ENCODE measurements at places on chromosomes 2 and 18.

DNA sequence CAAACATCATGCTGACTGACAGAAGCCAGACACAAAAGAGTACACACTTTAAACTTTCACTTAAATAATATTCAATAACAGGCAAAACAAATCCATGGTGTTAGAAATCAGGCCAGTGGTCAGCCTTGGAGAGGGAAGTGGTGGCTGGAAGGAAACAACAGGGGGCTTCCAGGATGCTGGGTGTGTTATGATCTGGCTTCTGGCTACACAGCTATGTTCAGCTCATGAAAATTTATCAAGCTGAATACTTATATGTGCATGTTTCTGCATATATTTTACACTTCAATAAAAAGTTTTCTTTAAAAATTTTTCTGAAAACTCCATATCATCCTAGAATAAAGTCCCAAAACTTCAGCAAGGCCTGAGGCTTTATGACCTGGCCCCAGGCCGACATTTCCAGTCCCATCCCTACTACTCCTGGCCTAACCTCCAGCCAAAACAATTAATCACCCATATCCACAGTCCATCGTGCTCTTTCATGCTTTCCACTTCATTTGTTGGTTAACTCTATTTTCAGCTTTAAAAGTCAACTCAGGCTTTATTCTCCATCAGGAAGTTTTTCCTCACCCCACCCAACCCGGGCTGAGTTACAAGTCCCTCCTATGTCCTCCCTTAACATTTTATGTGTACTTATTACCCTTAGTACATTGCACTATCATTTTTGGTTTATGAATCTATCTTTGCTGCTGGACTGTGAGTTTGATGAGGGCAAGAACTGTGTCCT is 27.9 kb upstream of the SPTBN1 start:
- DNase-seq = no peak

DNA sequence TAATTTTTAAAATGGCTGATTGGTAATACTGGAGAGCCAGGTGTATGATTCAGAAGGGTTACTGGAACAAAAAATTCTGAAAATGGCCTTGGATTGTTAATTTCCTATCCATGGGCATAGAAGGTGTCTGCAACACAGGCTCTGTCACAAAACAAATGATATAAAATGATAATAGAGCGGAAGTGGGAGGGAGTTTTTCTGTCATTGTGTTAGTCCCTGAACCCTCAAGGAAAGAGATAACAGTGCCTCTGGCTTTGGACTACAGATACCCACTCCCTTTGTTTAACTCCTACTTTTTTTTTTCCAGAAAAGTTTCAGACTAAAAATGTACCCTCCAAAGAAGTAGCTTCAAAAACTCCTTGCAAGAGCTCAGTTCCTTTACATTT is 28.0 kb upstream of the YES1 start:
- no peak for DNase-seq

DNA sequence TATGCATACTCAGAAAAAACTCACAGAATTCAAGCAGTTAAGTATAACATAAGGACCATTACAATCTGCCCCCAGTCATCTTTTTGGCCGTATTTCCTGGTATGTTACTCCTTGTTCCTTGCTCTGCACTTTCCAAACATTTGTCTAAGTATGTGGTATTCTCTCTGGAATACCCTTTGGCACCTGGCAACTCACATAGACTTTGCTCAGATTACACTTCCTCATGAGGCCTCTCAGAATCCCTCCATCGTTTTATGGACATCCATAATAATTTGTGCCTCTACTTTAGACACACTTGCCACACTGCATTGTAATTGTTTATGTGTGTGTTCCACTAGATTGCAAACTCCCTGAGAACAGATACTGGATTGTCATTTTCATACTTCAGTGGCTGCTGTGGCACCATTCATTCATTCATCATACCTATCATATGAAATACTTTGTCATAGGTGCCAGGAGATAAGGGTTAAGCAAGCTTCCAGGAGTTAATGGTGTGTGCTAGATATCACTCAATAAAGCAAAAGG is 84.0 kb downstream of the HIBCH start:
- DNase-seq = no peak

GRCh38 chr2:108029912-108030311 is 43.6 kb downstream of the SLC5A7 start:
- no peak for DNase-seq

- no peak for DNase-seq
These were observed 1.1 kb downstream of the BIN1 start for GRCh38 chr2:127105656-127106456.

All from NCI-H2107 (cell line).